Esophagus squamous epithelium (tissue), 5 donors: ENCODE measurements at places on chromosomes 11 and 22.
A peak's percentile ranks its signal among the peaks of the same experiment; 100 is the strongest.

DNA sequence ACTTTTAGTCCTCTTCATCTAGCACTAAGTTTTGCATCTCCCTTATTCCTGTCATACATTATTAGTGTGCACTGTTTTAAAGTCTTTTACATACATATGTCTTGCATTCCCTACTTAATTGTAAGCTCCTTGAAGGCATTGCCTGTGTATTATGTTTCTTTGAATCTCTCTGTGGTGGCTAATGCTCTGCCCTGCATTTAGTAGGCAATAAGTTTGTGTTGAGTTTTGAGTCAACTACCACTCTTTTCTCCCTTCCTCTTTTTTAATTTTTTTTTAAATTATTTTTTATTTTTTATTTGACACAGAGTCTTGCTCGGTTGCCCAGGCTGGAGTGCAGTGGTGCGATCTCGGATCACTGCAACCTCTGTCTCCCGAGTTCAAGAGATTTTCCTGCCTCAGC is 78.9 kb downstream of the ZBTB16 start:
- no peak for DNase-seq

- DNase-seq: no peak
Measured at GRCh38 chr22:31861226-31861840, 83.0 kb upstream of the YWHAH start.

DNA sequence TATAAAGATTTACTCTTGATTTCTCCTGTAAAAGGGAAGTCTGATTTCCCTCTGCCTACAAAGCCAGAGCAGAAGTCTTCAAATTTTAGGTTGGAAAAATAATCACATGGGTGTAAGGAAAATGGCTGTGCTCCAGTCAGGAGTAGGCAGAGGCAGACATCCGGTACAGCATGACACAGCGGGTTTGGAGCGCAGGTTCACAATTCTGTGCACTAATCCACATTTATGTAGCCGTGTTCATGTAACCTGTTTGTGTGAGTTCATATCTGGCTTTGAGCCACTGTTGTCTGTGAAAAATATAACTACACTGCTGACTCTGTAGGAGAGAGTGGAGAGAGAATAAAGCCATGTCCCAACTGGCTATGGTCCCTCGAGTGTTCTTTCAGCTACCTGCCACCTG is 248.0 kb downstream of the CASP12 start:
- no peak for DNase-seq

GRCh38 chr11:101429703-101430540 is 153.9 kb downstream of the TRPC6 start:
- DNase-seq: no peak

- DNase-seq: no peak
Measured at GRCh38 chr11:103585911-103586310, 450.5 kb upstream of the DDI1 start.

- no peak for DNase-seq
Measured at GRCh38 chr11:15371533-15371932, 256.8 kb downstream of the INSC start.

DNA sequence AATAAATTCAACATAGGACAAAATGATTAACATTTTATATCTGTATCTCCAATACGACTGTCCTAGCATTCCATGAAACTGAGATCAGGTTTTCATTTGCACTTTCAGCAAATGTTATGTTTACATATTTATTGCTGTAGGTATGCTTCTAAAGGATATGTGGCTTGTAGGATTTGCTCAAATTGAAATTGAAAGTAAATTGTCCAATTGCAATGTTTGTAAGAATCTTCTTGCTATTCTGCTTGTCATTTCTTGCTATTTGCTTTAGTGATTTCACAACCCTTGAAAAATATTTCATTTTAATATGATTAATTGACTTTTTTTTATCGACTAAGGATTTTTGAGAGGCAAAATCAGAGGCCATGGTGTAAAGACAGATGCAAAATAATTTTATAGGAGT is 904.2 kb upstream of the RAG2 start:
- no peak for DNase-seq

DNA sequence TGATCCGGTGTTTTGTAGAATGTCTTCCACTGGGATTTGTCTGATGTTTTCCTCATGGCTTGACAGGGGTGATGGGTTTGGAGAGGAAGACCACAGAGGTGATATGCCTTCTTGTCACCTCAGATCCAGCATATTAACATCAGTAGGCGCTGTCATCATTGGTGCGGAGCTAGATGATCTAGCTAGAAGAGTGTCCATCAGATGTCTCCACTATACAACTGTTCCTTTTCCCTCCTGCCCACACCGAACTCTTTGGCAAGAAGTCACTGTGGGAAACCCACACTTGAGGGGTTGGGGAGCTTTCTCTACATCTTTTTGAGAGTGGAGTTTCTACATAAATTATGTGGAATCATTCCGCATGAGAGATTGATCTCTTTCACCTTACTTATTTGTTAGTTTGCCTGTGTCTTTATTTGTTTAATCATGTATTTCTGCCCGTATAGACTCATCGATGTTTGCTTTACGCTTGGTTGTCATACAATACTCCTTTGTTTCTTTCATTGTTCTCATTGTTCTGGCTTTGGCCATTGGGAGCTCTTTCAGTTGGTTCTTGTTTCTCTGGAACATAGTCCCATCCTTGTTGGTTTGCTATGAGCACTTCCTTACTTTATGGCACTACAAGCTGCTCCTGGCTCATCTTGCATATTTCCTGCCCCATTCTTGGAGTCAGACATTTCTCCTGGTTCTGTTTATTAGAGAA is 1420.3 kb downstream of the BRD1 start:
- no peak for DNase-seq

DNA sequence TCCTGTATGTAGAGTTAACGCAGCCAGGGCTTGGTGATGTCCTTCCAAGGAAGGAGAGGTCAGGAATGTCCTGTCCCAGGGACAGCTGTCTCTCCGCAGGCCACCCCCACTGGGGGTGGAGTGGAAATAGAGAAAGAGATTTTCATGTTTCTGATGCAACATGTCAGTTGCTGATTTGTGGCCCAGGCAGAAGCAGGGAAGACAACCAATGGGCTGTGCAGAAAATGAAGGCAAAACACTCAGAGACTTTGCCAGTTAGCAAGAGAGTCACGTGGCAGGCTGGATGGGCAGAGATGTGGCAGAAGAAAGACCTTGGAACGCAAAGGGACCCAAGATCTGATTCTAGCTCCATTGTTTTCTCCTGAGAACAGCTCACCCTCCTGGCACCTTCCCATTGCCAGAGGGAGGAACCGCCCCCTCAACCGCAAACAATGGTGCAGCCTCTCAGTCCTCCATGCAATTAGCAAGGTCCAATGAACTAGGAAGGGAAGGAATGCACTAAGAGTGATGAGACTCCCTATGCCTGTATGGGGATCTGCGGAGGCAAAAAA is 71.0 kb downstream of the SYN3 start:
- DNase-seq: no peak

DNA sequence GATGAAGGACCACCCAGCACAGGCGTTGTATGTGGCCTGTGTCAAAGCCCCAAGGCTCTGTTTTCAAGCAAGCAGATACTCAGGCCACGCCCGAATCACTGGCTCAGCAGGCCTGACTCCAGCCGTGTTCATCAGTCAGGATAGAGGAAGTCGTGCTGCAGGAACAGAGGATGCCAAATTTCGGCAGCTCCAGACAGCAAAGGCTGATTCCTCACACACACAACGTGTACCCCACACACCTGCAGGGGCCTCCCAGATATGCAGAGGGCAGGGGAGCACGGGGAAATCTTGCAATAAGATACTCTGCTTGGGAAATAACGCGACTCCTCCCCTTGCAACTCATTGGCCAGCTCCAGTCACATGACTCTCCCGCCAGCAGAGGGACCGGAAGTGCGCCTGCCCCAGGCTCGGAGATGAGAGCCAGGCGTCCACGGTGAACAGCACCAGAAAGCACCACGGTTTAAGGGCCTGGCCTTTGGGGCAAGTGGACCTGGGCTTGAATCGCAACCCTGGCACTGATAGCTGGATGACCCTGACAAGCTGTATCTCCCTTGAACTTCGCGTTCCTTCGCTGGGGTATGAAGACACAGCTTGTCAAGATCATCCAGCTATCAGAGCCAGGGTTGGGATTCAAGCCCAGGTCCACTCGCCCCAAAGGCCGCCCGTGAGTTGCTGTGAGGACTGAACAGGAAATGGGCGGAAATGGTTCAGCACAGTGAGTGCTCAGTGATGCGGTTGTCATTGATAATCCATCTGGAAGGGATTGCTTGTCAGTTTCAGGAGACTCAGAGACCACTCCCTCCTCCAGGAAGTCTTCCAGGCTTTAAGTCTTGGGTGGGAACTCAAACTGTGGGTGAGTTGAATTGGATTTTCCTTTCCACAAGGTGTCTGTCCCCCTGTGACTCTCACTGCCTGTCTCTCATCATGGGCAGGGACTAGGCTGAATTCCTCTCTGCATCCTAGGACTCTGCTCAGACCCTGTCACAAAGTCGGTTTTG is 88.5 kb downstream of the MYEOV start:
- no peak for DNase-seq

GRCh38 chr11:23099256-23099655 is 239.0 kb upstream of the CCDC179 start:
- no peak for DNase-seq

DNA sequence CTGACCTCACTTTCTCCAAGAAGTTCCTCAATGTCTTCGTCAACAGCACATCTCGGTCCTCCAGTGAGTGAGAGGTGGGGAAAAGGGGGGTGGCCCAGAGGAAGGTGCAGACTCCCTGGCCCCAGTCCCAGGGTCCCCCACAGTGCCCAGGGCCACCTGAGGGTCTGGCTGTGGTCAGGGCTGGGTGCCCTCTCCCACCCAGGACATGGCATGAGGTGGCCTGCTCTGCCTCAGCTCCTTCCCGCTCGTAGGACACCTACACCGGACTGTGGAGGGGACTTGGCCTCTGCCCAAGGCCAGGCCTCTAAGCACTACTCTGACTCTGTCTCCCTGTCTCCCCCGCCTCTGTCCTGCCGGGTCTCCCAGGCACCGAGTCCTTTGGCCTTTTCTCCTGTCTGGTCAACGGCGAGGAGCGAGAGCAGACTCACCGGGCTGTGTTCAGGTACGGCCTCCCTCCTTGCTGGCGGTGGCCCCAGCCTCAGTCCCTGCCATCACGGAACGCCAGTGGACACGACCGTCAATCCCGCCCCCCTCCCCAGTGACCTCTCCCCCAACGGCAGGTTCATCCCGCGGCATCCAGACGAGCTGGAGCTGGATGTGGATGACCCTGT is 4.5 kb downstream of the MAPK8IP2 start:
- no peak for DNase-seq

DNA sequence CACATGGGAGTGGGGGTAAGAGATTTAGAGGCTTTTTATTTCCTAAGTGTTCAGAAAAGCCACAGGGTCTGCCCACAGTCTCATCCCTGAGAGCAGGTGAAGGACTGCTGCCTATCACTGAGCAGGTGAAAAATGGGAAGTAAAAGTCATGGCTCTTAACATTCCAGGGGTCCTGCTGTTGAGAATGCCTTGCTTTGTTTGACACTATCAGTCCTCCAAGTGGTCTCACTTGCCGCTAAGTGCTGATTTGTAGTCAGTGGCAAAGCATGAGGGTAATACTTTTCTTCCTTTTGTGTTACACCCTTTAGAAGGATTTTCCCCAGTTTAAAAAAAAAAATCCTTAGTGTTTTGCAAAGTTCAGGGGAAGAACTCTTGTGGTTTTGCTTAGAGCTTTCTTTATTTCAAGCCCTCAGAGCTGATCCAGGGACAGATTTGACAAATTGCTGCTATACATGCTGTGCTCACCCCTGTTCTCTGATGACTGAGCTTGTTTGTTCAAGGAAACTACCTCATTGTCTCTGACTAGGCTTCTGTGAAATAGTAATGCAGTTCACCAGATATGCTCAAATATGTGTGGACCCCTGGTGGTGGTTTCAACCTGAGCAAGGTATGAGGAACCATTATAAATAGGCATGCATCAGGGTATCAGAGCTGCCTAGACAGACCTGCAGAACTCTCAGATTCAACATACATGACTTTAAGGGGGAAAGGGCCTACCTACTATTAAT is 141.0 kb downstream of the ARHGAP42 start:
- no peak for DNase-seq

GRCh38 chr22:39176143-39176713 is 23.7 kb upstream of the CBX7 start:
- no peak for DNase-seq

- DNase-seq: no peak
Measured at GRCh38 chr22:21639359-21639758, 2.7 kb upstream of the SDF2L1 start.

DNA sequence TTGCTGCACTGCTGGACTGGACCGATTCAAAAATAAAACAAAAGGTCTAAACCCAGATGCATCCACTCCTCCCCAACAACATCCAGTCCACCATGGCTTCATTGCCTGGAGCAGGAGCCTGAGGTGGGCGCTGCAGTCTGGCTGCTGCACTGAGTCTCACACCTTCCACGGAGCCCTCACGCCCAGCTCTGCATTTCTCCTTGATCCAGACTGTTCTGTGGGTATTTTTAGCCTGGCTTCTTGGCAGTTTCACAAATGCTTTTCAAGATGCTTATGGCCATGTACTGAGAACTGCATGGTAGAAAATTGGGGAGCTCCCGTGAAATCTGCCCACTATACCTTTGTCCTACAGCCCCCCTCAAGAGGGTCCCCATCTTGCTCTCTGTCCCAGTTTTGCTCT is 53.3 kb upstream of the JAM3 start:
- DNase-seq: no peak

DNA sequence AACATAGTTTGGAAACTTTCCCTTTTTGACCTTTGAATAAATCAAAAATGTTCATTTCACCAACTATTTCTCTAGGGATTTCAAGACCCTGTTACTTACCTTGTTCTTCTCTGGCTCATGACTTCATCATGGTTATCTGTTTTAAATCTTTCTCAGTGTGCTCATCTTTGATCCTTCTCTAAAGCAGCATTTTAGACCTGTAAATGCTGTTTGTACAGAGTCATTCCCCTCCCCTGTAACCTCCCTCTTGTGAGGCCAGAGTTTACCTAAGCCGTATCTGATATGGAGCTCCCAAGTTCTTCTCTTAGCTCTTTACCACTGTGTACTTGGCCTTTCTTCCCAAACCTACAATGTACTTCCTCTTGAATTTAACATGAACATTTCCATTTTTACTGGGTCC is 56.0 kb downstream of the ACER3 start:
- DNase-seq: no peak

- DNase-seq: no peak
Measured at GRCh38 chr11:7154881-7155361, 66.1 kb downstream of the RBMXL2 start.

GRCh38 chr11:103727262-103727661 is 309.2 kb upstream of the DDI1 start:
- DNase-seq: no peak

DNA sequence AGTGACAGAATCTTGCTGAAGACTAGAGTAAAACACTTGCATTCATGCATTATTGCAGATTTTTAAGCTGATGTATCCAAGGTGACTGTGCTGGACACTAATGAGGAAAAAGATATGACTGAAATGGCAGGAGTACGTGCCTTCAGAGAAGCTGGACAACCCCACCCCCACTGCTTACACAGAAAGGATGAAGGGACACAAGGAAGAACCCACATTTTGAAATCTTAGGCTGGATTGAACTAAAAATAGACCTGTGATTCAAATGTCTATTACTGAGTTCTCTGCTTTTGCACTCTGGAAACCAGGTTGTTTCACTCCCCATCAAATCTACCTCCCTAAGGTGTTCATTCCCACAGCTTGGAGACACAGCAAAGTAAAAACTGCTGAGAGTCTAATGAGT is 117.1 kb downstream of the KCNC1 start:
- no peak for DNase-seq

GRCh38 chr11:117815262-117815803 is 9.2 kb downstream of the FXYD2 start:
- DNase-seq: peak; percentile 37

- DNase-seq: no peak
Measured at GRCh38 chr11:131099013-131099412, 182.7 kb upstream of the SNX19 start.
